ENCODE measurements at places on chromosomes 5 and 9.

- DNase-seq: no peak
Observed at GRCh38 chr5:123364441-123365155, 58.6 kb downstream of the CEP120 start.

DNA sequence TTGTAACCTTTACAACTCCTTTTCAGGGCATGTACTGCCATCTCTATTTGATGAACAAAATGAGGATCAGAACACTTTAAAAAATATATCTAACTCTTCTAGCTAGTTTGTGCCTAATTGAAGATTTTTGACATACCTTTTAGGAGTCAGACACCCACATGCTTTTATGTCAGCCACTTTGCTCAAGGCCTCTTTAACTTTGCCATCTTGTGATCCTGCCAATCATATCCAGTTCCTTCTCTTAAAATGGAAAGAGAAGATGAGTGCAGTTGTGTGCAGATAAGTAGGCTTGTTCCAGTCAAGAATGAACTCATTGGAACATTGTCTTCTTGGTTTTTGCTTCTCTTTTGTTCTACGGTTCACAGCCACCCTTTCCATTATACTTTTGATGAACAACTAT is 425.6 kb upstream of the TNC start:
- no peak for DNase-seq

DNA sequence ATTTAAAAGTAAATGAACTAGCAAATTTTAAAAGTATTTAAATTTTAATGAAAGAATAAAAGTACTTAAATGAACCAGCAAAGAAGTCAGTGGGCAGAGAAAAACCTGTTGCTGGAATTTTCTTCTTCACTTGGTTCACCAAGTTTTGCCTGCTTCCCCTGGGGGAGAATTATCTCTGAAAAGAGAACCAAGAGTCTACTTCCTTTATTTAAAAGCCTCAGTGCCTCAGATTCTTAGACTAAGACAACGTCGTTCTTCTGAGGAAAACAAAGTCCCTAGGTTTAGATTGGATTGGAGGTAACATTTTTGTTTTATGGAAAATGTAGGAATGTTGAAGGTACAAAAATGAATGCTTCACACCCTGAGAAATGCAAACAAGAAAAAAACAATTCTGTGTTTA is 7.4 kb upstream of the KLF4 start:
- DNase-seq: no peak

- no peak for DNase-seq
Observed at GRCh38 chr5:177232358-177232757, 71.2 kb downstream of the RAB24 start.

GRCh38 chr5:17230808-17231525 is 13.5 kb downstream of the BASP1 start:
- no peak for DNase-seq

GRCh38 chr9:125990186-125990792 is 243.1 kb downstream of the PBX3 start:
- DNase-seq: no peak

DNA sequence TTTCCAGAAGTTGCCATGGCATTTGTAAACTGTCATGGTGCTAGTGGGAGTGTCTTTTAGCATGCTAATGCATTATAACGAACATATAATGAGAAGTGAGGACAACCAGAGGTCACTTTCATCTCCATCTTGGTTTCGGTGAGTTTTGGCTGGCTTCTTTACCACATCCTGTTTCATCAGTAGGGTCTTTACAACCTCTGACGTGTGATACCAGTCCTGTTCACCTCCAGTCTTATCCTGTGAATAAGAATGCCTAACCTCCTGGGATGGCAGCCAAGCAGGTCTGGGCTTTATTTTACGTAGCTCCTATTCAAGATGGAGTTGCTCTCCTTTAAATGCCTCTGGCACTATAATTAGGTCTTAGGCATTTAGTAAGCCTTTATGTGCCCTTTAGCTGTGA is 20.4 kb upstream of the RFK start:
- DNase-seq: no peak

DNA sequence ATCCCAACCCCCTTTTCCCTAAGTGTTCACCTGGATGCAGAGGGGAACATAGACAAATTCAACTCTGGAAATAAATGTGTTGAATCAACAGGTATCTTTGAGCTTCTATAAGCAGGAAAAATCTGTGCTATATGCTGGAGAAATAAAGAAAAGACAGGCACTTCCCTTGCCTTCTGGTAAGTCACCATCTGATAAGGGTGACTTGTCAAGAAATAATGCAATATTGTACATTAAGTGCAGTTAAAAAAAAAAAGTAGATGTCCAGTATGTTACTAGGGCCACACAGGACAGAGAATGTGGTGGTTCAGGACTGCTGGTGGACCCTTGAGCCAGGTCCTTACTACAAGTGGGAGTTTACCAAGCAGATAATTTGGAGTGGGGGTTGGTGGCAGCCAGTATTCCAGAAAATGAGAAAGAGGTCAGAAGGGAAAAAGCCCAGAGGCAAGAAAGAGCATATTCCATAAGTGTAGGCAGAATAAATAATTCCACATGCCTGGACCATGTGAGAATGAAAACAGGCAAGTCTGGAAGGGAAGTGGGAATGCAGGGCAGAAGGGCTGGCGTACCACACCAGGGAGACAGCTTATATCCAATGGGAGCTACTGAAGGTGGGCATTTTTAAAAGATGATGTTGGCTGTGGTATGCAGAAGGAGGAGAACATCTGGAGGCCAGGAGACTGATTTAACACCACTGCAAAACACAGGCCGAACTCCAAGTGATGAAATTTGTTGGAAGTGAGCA is 209.9 kb downstream of the SEMA5A start:
- no peak for DNase-seq

GRCh38 chr5:14773588-14773987 is 98.0 kb downstream of the ANKH start:
- no peak for DNase-seq

- peak; percentile 65 for DNase-seq
Observed at GRCh38 chr9:72038890-72039410, 21.5 kb downstream of the C9orf57 start.

- DNase-seq: no peak
Observed at GRCh38 chr5:110545716-110546115, 180.8 kb downstream of the TMEM232 start.

- no peak for DNase-seq
Observed at GRCh38 chr9:1875921-1876448, 139.2 kb upstream of the SMARCA2 start.

GRCh38 chr5:146633323-146633764 is 117.4 kb upstream of the GPR151 start:
- DNase-seq: no peak

DNA sequence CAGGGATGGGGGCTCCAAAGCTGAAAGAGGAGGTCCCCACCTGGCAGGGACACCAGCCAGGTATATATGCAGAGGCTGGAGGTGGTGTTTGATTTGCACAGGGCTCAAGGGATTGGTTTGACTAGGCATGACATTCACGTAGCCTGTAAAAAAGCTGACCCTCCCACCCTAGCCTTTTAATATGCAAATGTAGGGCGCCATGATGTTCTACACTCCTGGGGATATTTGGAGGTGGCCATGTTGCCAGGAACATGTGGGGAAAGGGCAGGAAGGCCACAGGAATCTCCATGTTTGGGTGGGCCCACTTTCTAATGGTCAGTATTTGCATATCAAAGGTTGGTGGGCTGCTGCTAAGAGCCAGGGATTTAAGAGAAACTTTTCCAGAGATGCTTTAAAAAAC is 12.0 kb upstream of the THG1L start:
- no peak for DNase-seq

- no peak for DNase-seq
Observed at GRCh38 chr5:138760448-138761110, 7.4 kb downstream of the CTNNA1 start.

- no peak for DNase-seq
Observed at GRCh38 chr5:173020643-173021042, 35.5 kb upstream of the CREBRF start.

GRCh38 chr5:164073081-164073480 is 567.7 kb downstream of the MAT2B start:
- no peak for DNase-seq

- DNase-seq: no peak
Observed at GRCh38 chr9:76044266-76044819, 153.9 kb downstream of the PCSK5 start.

DNA sequence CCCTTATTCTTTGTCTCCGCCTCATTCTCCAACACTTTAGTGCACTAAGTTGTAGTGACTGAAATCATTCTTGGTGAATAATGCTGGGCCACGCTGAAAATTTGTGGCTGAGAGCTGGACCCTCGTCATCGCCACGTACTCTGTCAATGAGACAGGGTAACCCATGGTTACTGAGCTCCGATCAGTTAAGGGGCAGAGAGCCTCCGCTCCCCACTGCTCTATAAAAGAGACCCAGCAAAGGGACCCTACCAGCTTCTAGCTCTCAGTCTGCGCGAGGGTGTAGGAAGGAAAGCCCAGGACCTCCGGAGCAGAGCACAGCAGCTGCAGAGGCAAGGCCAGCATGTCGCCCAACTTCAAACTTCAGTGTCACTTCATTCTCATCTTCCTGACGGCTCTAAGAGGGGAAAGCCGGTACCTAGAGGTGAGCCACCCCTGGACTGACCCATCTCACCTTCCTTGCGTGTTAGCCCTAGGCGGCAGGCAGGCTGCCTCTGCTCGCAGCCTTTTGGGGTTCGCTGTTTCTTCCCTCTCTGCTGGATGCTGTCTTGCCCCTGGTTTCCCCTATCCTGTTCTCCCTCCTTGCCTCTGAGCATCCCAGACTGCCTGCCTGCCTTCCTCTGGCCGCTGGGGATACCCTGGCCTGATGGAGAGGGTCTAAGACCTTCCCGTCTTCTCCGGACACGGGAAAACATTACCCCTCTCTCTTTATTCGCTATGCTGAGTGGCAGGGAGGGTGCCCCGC is at the start of gene CRHBP:
Gene CRHBP (plus strand): TSS at position 251 of the 742 bp plus-strand sequence. CDS start 90 bp downstream, at position 341.
- no peak for DNase-seq

DNA sequence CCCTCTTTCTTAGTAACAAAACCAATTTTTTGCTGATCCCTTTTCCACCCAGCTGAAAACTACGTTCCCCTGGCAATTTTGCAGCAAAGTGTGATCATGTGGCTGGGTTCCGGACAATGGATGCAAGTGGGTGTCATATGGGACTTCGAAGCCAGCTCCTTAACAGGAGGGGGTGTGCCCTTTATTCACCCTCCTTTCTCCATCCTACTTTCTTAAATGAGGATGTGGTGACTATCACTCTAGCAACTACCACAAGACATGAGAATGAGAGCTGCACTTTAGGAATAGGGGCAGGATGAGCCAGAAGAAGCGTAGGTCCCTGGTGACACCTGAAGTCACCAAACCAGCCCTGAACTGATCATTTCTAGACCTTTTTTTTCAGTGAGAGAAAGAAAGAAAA is 58.9 kb downstream of the IRF1 start:
- no peak for DNase-seq

GRCh38 chr5:124796495-124796894 is 50.1 kb upstream of the ZNF608 start:
- no peak for DNase-seq

- no peak for DNase-seq
Observed at GRCh38 chr5:142939006-142939405, 168.8 kb downstream of the ARHGAP26 start.

DNA sequence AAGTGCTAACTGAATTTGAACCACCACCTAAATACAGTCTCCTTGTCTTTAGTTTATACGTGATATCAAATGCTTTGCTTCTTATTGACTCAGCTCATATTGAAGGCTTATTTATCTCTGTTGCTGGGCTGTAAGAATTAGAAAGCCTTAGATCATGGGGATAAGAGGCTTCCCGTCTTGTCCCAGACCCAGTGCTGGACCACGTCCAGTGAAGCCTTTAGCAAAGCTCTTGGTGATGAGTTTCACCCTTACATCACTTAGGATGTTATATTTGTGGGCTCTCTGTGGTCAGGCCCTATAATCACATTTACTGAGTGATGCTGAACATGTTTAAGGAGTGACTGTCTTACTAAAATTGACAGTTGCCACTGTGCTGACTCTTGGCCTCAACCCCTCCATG is 11.2 kb downstream of the FAM240B start:
- DNase-seq: no peak

DNA sequence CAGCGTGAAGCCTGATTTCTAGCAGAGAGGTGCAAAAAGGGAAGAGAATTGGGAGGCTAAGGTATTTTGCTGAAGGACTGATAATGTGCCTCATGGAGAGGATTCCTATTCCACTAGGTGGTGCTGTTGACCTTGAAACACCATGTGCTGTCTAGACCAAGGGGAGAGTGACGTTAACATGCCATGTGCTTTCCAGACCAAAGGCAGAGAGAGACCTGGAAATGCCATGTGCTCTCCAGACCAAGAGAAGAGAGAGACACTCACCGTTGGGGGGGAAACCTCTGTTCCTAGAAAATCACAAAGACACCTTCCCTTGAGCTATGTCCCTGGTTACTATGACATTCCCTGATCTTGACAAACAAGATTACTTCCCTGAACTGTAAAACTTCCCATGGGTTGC is 286.0 kb upstream of the TUSC1 start:
- DNase-seq: no peak

DNA sequence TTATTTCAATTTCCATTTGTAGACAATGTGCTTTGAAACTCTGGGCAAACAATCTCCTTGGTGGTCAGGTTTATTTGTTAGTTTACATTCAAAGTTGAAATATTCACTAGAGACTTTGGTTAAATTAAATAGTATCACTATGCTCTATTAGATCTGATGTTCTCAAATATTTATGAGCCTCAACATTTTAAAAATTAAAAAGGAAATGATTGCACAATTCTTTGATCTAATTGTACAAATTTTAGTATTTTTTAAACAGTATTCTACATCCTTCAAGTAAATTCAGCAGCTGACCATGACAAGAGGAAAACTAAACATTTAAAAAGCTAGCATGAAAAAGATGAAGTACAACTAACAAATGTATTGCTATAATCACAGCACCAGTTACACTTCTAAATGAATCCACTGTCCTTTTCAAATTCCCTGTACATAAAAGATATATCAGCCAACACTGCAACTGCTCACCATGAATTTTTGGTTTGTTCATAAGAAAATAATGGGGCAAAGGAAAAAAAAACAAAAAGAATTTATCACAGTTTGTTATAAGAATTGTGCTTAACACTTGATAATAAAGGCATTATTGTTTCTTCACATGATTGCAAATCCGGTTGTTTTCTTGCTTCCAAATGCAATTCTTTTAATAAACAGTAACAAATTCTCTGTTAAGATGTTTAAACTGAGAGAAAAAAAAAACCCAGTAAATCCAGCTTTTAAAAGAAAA is 10.7 kb downstream of the SETD9 start:
- DNase-seq: no peak

DNA sequence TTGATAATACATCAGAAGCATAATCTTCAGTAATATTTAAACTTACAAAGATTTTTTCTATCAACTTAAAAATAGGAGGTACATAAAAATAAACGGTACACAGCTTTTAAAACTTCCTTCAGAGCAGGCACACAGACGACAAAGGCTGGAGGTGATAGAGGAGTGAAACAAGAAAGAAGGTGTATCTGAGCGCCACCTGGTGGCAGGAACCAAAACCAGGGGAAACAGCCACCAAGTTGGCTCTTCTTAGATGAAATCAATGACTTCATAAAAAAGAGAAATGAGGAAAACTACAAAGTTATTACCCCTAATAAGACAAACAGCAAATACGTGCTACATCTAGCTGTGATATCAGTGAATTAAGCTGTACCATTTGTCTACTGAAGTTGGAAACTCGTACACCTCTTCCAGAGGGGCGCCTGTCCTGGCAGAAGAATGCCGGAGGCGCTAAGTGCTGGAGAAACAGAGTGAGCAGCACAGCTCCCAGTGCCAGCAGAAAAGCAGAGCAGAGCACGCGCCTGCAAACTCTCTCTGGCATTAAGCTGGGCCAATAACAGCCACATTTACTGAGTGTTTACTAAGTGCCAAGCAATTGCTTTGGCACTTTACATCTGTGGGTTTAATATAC is 85.9 kb downstream of the SETX start:
- peak; percentile 70 for DNase-seq

GRCh38 chr9:31027678-31028077 is 1356.8 kb upstream of the ACO1 start:
- DNase-seq: no peak

GRCh38 chr5:1437226-1437829 is 7.9 kb downstream of the SLC6A3 start:
- no peak for DNase-seq

All from CD8-positive, alpha-beta T cell (primary cell).